ENCODE measurements at places on chromosomes 5 and 9. TPM values are rescaled to one million over a fixed set of nuclear protein-coding genes. Genes with fewer than 3 reads are reported as not detected.

DNA sequence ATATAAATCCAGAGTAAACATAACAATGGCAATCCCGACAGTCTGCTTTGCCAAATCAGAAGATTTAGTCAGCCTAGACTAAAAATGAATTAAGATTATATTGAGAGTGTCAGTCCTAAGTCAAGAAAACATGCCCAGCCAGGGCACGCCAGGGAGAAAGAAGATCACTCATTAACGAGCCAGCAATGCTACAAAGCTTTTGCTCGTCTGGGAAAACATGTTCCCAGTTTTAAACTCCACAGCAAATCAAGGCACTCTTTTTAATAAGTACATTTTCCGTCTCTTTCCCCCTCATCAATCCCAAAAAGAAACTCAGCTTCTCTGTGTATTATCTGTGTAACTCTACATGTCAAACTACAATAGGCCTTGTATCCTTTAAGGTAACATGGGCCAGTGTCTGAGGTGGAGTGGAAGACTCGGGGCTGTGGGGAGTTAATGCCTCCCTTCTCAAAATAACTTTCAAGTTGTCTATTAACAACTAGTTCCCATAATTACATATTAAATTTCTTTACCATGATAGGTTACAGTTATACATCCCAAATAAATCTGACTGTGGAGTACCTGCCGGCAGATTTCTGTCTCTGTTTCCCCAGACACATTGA is 40.9 kb downstream of the NFIB start:
- no peak for DNase-seq

- no peak for DNase-seq
Observed at GRCh38 chr5:42798284-42799240, 13.1 kb downstream of the SELENOP start.

DNA sequence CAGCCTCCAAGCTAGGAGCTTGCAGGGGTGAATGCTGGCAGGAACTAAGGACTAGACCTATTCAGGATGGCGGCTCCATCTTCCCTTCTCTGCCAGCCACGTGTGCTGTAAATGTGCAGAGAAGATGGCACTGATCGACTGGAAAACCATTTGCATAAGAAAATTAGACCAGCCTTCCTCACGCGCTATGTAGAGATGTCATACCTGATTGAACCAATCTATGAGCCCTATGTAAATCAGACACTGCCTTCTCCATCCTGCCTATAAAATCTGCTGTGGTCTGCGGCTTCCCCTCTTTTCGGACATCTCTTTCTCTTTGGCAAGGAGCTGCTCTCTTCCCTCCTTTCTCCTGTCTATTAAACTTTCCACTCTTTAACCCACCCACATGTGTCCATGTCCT is 91.6 kb downstream of the NPR3 start:
- no peak for DNase-seq

DNA sequence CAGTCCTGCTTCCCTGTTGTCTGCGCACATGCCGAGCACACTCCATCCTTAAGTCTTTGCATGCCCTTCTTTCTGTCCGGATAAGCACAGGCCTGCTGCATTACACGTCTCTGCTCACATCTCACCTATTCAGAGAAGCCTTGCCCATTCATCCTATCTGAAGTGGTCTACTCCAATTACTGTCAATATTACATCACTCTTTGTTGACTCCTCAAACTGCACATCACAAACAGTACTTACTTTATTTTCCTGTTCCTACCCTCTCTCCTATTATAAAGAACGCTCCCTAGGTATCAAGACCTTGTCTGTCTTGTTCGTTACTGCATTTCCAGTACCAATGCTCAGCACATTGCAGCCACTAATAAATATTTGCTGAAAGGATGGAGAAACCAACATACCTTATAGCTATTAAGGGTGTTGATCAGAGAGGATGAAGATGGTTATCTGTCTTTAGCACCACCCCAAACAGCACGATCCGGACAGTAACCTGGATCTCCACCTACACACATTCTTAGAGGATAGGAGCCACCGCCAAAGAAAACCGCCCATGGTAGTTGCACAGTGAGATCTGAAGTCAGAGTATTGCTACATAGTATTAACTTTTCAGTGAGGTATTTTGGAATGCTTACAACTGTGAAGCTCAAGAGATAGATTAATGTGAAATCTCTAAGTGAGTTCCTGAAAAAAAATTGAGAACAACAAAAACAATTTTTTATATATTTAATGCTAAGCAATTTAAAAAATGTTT is 1.6 kb upstream of the PRRC1 start:
- no peak for DNase-seq

DNA sequence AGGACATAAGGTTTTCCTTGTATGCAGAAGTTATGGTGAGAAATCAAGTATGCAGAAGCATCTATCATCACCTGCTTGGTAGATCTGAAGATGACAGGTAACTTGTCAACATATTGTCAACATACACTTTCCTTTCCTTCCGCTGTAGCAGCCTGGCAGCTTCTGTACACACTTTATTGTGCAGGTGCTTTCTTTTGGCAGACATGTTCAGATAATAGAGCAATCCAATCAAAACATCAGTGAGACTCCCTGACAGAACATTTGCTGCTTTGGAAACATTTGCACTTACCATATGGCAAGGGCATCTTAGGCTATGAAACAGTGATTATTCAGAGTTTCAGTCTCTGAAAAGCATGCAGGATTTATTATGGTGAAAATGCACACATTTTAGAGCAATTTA is 161.1 kb upstream of the CDH12 start:
- no peak for DNase-seq

INSYN2B gene
- total RNA-seq: 7.8 TPM

SPATA31C1 gene
- not detected for total RNA-seq

PTPRD gene
- total RNA-seq: not detected

DNA sequence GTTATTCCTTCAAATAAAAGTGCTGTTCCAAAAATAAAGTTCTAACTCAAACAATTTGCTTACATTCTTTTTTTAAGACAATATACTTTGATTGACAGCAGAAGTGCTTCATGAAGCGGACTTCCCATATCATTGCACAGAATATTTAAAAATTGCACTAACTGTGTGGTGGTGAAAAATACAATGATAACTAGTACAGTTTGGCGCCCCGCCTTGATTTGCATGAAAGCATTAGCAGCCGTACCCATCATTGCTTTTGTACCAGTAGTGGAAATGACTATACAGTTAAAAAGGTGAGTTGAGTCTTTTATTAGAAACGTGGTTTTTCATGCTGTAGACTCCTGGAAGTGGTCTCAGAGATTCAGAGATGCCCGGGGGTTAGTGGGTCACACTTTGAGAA is 69.5 kb upstream of the MAP3K1 start:
- DNase-seq: no peak

DNA sequence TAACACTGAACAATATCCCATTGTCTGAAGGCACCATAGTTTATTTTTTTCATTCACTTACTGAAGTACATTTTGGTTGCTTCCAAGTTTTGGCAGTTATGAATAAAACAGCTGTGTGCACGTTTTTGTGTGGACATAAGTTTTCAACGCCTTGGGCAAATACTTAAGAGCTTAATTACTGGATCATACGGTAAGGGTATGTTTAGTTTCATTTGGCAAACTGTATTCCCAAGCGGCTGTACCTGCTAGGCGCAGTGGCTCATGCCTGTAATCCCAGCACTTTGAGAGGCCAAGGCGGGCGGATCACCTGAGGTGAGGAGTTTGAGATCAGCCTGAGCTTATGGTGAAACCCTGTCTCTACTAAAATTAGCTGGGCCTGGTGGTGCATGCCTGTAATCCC is 63.7 kb upstream of the FAM120A start:
- no peak for DNase-seq

DNA sequence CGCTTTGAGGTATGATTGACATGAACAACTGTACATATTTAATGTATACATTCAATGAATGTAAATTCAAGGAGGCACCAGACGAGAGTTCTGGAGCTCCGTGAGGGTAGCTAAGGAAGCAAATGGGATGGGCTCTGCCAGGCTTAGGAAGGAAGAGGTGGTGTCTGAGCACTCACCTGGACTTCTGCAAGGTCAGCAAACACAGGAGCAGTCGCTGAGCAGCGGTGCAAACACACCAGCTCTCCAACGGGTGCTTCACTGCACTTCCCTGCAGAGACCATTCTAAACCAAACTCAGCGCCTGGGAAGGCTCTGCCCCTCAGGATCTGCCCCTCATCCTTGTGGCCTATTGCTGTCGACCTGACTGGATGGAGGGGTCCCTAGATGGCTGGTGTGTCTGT is 101.5 kb downstream of the COL23A1 start:
- DNase-seq: no peak

DNA sequence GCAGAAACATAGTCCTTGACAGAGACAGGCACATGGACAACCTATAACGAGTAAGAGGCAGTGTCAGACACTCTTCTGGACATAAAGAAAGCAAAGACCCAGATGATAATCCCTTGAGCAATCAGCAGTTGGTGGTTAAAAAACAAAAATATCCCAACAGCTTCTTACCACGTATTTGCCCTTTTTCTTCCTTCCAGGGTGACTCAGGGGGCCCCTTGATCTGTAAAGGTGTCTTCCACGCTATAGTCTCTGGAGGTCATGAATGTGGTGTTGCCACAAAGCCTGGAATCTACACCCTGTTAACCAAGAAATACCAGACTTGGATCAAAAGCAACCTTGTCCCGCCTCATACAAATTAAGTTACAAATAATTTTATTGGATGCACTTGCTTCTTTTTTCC is 9.5 kb downstream of the GZMK start:
- no peak for DNase-seq

- no peak for DNase-seq
Observed at GRCh38 chr5:96439477-96440184, 6.6 kb upstream of the PCSK1 start.

LRRTM2 gene
- not detected for total RNA-seq

DNA sequence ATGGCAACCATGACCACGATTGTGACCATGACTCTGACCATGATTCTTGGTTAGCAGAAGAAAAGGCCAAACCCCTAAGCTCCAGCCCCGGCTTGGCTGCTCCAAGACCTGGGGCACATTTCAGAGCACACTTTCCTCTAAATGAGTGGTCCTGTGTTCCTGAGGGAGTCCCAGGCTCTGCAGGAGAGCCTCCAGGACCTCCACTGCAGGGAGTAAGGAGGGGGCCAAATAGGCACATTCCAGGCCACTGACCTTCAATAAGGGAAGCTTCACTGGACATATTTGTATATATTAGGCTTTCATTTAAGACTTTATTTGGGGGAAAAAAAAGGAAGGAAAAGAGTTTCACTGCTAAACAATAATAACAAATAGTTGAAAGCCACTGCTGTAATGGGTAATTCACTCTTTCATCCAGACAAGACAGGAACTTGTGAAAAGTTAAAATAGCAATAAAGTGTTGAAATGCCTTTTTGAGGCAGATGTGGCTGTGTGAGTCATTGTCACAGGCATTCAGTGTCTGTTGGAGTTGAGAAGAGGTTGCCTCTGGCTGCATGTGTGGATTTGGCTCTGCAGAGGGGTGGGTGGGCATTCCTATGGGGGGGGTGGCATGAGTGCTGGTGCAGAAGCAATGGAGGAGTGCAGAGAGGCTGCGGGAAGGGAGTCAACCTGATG is 63.9 kb upstream of the TGFBR1 start:
- peak; percentile 74 for DNase-seq

SLC23A1 gene
- total RNA-seq: not detected

- no peak for DNase-seq
Observed at GRCh38 chr5:135850231-135850630, 15.8 kb downstream of the SLC25A48 start.

SLIT3 gene
- total RNA-seq: 6.3 TPM

DNA sequence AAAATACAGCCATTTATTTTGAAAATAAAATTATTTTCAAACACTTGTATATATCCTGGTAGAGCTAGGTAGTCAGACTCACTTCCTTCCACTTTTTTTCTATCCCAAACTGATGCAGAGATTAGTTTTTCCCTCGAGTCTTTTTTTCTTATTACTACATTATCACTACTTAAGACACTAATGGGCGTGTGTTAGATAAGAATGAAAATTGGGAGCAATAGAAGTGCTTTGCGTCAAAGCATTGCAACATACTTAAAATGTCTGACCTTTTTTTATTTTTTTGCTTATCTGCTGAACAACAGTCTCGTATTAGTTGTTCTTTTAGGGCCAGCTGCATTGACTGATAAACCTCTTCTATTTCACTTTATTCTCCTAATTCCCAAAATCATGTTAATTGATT is 1278.7 kb downstream of the CDH12 start:
- no peak for DNase-seq

GRCh38 chr9:110835859-110836271 is 167.3 kb downstream of the MUSK start:
- DNase-seq: no peak

DNA sequence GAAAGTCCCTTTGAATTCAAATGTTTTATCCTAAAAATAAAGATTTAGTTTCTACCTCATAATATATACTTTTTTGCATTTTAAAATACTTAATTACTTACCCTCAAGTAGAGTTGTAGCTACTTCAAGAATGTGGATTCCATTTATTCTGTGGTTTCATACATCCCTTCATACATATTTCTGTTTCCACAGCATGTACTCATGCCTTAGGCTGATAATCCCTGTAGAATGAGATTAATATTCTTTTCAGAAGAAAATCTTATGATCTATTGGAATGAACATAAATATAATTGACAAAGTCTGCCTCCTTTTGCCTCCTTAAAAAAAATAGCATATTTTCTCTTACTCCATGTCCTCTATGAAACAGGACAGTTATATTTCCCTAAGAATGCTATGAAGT is 465.7 kb downstream of the DTWD2 start:
- DNase-seq: no peak

- no peak for DNase-seq
Observed at GRCh38 chr9:792331-793260, 48.9 kb upstream of the DMRT1 start.

DNA sequence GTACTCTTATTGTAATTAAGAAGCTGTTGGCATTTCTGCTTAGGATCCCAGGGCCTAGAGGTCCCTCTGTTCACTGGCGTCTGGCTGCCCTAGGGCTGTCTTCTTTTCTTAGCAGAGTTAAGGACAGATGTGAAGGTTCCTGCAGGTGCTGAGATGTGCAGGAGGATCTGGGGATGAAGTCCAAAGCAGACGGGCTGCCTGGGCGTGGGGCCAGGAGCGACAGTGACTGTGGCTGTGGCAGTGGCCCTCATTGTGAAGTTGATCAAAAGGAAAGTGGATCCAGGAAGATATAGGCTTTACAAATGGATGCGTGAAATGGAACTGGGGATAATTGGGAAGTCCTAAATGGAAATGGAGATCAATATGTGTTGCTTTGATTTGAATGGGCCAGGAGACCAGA is 19.1 kb upstream of the SH3PXD2B start:
- no peak for DNase-seq

MLANA gene
- total RNA-seq: not detected

OLFM1 gene
- 37.1 TPM for total RNA-seq

DNA sequence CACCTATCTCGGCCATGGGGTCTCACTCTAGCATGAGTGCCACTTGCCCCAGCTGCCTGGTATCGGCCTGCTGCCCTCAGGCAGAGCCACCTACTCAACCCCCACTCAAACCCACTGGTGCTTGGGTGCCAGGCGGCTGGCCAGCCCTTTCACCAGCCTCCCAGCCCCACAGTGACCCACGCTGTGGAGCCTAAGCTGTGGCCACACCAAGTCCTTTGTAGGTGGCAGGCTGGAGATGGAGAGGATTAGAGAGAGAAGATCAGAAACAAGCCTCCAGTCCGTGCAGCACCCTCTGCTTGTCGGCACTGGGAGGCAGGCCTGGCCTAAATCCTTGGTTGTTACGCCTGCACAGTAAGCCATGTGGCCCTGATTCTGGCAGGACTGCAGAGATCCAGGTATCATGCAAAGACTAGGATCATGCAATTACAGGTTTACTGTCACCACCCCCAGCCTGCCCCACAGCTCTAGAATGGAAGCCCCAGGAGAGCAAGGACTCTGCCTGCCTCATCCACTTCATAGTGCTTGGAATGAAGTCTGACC is 171.7 kb downstream of the COL23A1 start:
- DNase-seq: no peak

MRNIP gene
- total RNA-seq: 25.5 TPM

Measured in MG63 (cell line).